ENCODE measurements at places on chromosomes 1 and 21.

GRCh38 chr1:18869847-18870594, 10.6 kb upstream of the TAS1R2 start:
- no peak for DNase-seq

- DNase-seq = no peak
Measured at GRCh38 chr1:185069202-185069772, 23.9 kb downstream of the RNF2 start.

GRCh38 chr1:229593800-229594199, 32.1 kb downstream of the TAF5L start:
- DNase-seq = no peak

GRCh38 chr1:83766241-83766691, 232.7 kb downstream of the TTLL7 start:
- no peak for DNase-seq

GRCh38 chr1:18978706-18979105, 22.2 kb upstream of the IFFO2 start:
- no peak for DNase-seq

DNA sequence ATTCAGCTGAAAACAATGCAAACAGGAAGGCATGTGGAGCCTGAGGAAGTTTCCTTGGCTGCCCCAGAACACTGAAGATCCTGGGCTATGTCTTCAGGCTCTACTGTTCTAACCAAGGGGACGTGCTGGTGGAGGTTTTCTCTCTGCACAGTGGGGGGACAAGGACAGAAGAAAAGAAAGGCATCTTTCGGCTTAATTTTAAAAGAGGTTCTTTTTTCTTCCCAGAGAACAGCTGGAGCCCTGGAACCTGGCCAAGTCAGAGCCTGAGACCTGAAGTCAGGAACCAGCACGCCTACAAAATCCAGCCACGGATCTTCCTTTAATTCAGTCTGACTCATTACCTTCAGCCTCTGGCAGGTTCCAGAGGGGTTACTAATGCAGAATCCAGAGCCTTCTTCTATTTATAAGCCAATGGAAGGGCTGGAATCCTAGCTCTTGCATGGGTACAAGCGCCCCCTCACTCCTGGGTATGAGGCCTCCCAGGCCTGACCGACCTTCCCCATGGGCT, 19.8 kb downstream of the CTNNBIP1 start:
- DNase-seq = no peak

DNA sequence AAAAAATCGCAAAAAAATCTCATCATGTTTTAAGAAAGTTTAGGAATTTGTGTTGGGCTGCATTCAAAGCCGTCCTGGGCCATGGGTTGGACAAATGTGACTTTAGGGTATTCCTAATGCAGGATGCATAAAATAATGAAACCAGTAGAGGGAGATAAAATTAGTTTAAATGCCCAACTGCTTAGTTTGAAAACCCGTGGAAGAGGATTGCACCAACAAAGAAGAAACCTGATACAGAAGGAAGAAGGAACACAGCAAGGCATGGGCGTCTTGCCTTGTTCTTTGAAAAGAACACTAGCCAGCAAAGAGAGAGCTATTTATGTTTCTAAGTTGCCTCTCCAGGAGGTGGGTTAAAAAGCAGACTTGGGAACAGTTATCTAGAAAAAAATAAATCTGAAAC, 37.9 kb downstream of the WDR3 start:
- no peak for DNase-seq

GRCh38 chr1:184648160-184648855, 106.3 kb downstream of the EDEM3 start:
- DNase-seq = no peak

DNA sequence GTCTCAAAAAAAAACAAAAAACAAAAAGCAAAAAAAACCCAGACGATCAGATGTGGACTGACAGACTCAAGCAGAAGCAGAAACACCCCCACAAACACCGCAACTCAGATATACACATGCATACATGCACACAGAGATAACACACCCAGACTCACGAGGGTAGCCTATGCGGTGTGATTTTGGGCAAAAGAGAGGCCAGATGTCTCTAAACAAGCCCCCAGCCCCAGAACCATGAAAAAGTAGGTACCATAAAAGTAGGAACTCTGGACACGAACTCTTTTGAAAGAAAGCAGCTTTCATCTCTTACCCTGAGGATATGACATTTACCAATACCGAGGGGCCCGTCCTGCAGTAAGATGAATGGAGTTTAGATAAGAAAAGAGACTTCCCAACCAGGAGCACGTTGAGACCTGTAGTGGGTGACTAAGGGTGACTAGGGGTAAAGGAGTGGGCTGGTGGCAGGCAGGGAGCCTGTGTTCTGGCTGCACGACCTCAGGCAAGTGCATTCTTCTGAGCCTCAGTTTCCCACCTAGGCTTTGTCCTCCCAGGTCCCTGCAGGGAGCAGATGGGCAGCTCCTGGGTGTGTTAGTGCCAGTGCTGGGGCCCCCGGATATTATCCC, 1.5 kb upstream of the TINAGL1 start:
- no peak for DNase-seq

GRCh38 chr1:236945002-236945401, 59.2 kb downstream of the MT1HL1 start:
- DNase-seq = no peak

DNA sequence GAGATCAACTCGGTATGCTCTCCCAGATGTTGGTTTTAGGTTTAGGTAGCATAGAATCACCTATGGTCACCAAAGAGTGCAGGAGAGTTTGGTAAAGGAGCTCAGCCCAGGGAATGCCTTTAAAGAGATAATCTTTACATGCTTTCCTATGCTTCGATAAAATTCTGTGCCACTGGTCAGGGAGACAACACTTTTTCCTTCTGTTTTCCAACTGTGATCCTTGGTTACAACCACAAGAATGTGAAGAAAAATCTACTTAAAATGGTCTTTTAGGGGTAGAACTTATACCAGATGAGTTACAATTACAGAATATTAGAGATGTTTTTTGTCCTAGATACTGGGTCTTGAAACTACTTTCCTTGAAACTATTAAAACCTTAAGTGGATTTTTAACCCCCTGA, 895.6 kb downstream of the TTLL7 start:
- DNase-seq = no peak

GRCh38 chr1:90919900-90920299, 101.9 kb downstream of the ZNF644 start:
- DNase-seq = no peak

DNA sequence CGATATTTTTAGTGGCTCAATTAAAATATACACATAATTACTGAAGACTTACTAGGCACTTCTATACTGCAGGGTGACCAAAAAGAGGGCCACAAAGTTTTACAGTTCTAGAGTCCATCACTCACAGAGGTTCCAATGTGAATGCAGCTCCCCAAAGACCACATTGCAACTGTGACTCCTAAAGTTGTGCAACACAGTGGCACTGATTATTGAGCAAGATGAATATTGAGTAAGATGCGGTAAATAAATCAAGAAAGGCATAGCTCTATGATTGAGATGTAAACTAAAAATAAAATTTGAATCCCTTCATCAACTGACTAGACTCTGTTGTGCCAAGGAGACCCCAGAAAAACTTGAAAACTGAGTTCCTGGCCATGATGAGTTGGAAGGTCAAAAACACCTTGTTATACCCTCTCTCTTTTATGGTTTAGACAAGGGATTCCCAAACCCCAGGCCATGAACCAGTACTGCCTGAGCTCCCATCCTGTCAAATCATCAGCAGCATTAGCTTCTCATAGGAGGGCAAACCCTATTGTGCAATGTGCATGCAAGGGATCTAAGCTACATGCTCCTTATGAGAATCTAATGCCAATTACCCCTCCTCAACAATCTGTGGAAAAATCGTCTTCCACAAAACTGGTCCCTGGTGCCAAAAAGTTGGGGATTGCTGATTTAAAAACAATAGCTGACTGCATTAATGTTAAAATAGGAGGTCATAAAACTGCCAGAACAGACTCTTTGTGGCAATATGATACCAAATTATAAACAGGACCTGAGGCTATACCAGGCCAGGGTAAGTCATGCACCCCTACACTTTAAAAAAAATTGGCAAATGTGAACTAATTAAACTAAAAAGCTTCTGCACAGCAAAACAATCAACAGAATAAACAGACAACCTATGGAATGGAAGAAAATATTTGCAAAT, 94.3 kb downstream of the ADGRL4 start:
- no peak for DNase-seq
